HuH-7 (cell line): ENCODE measurements at places on chromosomes 2 and 18.

DNA sequence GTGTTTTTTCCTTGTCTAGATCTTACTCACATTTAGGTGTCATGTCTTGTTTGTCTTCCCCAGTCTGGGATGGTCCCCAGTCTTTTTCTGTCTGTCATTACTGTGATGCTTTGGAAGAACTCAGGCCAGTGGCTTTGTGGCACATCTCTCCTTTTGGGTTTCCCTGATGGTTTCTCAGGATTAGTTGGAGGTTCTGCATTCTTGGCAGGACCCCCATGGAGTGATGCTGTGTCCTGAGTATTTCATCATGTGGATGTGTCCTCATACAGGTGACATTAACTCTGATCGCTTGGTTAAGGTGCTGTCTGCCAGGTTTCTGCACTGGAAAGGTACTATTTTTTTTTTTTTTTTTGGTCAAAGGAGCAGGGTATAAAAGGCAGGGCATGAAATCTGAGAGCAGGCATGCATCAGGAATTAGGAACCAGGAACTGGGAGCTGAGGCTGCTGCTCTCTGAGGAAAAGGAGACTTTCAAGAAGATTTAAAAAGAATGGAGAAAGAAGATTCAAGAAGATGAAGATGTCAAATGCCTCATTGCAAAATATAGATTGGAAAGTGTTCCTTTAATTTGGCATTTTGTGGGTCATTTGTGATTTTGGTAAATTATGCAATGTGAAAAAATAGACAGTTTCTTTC is 85.3 kb downstream of the NUP35 start:
- no peak for DNase-seq

DNA sequence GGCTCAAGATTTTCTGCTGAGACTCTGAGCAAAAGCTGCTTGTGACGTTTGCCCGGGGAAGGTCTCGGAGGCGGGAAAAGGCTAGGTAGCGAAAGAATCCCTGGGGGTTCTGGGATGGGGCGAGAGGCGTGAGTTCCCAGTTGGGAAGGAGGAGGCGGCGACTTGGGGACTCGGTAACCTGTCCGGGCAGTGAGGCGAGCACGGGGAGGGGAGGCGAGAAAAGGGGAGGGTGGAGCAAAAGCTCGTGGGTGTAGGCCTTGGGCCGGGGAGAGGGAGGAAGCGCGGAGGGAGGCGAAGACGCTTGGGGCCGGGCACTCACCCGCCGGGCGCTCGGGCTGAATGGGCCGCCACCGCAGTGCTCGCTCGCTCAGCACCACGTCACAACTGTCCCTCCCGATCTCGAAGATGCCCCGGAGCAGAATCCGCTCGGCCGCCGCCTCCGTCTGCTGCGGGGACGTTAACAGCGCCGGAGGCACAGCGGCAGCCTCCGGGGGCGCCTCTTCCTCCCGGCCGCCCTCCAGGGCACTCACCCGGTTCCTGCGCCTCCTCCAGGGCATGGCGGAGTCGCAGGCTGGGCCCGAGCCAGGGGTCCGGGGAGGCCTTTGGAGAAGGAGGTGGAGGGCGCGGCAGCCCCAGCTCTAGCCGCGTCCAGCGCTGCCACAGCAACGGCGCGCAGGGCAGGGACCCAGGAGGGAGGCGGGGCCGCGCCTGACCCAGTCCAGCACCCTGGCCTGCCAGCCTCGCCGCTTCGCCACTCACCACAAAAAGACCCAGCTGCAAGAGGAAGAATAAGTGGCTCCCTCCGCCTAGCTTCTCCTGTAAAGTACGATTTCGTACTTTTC is at the start of gene CERKL:
CERKL (minus strand) TSS at position 656 of the 842 bp plus-strand sequence; CDS start at position 557, 99 bp downstream.
- DNase-seq: peak; percentile 43

DNA sequence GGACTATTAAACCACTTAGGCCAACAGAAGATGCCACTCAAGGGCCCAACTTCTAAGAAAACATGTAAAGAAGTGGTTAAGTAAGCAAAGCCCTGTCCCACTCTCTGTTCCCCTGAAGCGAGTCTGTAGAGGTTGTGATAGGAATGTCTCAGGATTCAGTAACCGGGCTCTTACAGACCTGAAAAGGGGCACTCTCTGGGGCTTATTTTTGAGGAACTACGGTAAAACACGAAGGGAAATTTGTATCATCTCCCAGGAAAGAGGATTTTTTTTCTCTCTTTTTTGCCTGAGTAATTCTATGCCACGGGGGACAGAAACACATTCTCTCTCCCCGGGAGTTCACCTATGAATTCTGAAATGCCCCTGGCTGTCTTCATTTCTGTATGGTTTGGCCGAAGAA is 77.4 kb downstream of the VIT start:
- no peak for DNase-seq

DNA sequence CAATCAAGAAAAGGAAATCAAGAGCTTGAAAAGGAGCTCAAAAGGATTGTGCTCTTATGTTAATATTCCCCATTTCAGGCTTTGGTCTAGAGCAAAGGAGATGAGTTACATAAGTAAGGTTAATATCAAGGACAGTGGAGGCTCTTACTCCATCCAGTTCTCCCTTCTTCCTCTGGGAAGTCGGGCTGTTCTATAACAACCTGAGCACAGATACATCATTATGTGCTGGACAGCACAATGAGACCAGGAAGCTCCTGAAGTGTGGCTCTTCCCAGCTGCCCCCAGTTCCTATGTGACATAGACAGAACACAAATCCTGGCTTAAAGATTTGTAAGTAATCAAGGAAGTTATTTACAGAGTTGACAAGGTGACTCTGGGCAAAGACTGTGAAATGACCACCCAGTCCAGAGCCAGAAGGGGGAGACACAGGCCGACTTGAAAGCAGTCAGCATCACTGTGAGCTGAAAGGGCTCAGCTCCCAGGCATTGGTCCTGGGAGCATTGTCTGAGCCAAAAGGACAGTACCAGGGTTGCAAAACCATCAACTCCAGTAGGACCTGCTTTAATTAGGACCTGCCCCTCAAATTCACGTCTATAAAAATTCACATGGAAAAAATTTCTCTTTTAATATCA is 917.6 kb upstream of the ACVR2A start:
- DNase-seq: peak; percentile 62

DNA sequence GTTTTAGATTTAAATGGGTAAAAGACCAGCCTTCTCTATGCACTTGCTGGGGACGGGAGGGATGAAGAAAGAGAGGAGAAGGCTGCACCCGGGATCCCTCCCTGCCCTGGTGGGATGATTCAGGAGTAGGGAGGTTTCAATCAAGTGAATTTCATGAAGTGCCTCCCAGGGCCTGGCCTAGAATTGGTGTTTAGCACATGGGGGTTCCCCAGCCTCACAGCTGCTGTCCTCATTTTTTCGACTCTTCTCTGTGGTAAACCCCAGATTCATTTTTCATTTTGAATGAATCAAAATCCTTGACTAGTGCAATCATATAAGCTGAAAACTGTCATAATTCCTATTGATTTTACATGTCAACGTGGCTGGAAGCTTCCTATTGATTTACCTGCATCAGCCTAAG is 81.1 kb downstream of the LPIN1 start:
- DNase-seq: no peak

- DNase-seq: no peak
These were observed 667.6 kb downstream of the STK39 start for GRCh38 chr2:167579826-167580225.

DNA sequence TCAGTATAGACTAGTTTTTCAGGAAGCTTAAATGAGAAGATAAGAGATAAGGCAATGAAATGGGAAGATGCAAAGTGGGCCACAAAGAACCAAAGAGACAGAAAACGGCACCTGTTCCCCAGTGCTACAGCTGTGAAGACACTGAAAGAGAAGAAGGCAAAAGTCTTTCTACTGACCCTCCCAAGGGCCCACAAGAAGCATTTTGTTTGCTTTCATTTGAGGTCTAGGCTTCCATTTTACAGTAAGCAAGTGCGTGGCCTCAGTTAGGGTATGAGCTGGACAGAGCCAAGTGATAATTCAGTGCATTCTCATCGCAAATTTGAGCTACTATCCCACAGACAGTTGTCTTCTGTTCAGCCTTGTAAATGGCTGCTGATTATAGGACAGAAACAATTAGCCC is 53.4 kb upstream of the STK17B start:
- no peak for DNase-seq

DNA sequence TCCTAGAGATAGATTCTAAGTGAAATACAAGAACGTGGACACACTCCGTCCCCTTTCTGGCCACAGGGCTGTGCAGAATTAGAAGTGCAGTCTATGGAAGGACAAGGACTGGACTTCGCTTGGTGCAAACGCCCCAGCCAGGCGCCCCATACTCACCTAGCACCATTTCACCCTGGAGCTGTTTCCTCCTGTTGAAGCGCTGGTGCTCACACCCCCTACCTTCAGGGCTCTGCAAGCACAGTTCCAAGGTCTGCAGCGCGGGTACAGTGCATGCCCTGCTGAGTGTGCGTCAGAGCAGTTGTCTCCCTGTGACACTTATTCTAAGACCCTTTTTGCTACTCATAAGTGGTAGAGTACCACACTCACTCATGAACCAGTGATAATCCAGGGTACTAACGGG is 3.0 kb downstream of the HPCAL1 start:
- peak; percentile 47 for DNase-seq

DNA sequence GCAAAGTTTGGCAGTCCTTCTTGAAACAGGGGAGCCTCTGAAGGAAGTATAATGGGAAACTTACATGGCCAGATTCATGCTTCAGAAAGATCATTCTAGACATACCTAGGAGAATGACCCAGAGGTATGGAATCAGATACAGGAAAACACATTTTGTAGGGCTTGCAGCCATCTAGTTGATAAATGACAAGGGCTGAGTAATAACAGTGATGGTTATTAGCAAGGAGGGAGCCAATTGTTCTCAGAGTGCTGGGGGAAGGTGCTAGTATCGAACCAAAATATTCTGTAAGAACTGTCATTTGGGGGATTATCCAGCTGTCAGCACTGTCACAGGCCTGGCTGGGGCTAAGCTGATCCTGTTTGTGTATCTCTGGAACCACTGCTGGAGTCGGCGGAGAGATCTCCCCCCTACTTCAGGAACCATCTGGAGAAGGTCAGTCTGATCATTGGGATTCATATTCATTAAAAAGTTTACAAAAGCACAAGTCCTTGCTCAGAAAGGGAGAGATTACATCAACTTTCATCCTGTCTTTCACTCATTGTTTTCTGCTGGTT is 113.8 kb upstream of the THSD7B start:
- no peak for DNase-seq

GRCh38 chr2:222796413-222797103 is 64.3 kb upstream of the ACSL3 start:
- peak; percentile 62 for DNase-seq

DNA sequence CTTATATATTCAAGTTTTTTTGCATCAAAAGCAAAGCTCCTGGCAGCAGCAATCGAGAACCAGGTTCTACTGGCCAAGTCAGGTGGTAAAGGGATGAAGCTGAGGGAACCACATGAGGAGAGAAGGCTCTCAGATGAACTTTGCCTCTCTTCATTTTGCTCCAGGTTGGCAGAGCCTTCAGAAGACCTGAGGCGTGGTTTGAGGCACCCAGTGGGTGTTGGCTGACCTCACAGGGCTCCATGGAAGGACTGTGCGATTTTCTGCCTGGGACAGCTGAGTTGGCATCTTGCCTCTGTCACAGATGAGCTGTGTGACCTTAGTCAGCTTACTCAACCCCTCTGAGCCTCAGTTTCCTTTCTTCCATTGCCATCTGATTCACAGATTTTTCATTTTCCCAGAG is 89.0 kb downstream of the INSIG2 start:
- no peak for DNase-seq

DNA sequence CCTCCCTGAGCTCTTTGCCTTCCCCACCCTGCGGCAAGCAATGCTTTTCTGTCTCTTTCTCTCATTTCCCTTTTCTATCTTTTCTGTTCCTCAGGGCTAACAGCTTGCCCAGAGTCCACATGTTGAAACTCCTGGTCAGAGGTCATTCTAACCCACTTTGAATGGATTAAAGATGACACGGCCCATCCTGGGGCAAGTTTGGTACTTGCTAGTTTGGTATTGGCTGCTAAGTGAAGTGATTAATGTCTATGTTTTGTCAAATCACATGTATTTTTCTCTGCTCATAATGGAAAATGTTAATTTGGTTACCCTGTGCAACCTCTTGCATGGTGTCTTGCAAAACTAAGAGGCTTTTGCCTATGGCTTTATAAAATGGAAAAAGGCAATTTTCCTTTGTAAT is 960.2 kb downstream of the CNTNAP5 start:
- no peak for DNase-seq

DNA sequence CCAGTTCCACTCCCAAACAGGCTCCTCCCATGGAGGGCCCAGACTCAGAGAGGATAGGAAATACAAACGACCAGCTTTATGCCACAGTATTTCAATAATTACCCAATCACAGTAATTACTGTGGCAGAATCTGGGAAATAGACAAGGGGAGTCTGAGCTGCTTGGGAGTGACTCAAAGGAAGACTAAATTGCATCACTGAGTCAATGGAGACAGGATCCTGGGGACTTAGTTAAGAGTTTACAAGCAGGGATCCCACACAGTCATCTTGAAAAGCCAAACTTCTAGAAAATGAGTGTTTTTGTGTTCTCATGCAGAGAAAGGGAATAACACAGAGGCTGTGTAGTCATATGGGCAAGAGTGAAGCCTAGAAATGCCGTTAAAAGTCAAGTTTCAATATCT is 1142.1 kb downstream of the CNTNAP5 start:
- no peak for DNase-seq

DNA sequence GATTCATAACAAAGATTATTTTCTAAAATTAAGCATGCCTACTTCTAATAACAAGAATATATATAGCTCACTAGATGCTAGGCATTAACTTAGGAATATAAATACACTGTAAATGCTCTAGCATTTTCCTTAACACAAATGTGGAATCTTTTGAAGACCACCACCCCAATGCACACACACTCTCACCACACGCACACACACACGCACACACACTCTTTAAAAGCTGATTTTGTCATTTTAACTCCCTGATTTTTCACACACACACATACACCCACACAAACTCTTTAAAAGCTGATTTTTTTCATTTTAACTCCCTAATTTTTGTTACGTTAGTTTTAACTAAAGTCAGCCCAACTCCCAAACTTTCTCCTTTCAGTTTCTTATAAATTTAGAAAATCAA is 3.0 kb downstream of the COL5A2 start:
- DNase-seq: no peak
